ENCODE measurements at places on chromosomes 4 and X. TPM values are rescaled to one million over a fixed set of nuclear protein-coding genes. Genes with fewer than 3 reads are reported as not detected.

- H3K27me3 ChIP-seq: no peaks in the 10 kb centered on the region
- H3K27ac ChIP-seq: no peak overlapping the region
- H3K36me3 ChIP-seq: no peaks in the 10 kb centered on the region
- H3K4me3 ChIP-seq: no peak overlapping the region
- DNase-seq: no peak
These were observed 19.5 kb downstream of the ZNF275 start for GRCh38 chrX:153353416-153353815.

DNA sequence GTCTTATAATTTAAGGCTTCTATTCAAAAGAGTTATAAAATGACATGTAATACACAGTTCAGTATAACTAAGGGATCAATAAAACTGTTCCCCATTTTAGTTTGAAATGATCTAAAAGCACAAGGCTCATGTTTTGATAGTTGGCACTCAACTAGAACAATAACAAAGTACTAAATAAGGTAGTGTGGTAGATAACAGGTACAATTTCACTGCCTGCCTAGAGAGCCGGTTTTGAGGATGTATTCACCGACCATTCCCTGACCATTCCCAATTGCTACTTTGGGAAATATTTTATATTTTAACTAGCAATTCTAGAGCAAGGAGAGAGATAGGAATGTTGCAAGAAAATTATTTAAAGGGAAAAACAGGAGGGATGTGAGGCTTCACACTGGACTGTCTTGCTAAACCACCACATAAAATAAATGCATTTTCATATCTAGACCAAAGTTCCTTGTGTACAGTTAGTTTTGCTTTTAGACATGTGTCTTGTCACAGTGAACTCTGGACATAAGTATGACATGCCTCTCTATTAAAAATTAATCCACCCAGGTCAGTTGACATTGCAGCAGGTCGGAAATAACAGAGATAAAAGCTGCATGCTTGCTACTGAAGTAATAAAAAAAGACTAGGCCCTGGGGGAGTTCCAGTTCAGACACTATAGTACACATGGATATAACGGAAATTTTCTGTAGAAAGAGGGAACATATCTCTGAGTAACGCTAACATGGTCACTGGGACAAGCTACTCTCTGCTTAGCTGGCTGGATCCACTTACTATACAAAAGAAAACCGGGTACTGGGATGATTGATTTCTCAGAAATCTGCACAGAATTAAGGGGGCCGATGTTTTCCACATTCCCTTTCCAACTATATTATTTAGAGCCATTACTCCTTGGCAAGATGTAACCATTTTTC, 56.3 kb upstream of the NAP1L5 start:
- DNase-seq: no peak
- H3K27ac ChIP-seq: no peak overlapping the region
- H3K4me3 ChIP-seq: no peak overlapping the region

Gene SERPINA7
- not detected for total RNA-seq

DNA sequence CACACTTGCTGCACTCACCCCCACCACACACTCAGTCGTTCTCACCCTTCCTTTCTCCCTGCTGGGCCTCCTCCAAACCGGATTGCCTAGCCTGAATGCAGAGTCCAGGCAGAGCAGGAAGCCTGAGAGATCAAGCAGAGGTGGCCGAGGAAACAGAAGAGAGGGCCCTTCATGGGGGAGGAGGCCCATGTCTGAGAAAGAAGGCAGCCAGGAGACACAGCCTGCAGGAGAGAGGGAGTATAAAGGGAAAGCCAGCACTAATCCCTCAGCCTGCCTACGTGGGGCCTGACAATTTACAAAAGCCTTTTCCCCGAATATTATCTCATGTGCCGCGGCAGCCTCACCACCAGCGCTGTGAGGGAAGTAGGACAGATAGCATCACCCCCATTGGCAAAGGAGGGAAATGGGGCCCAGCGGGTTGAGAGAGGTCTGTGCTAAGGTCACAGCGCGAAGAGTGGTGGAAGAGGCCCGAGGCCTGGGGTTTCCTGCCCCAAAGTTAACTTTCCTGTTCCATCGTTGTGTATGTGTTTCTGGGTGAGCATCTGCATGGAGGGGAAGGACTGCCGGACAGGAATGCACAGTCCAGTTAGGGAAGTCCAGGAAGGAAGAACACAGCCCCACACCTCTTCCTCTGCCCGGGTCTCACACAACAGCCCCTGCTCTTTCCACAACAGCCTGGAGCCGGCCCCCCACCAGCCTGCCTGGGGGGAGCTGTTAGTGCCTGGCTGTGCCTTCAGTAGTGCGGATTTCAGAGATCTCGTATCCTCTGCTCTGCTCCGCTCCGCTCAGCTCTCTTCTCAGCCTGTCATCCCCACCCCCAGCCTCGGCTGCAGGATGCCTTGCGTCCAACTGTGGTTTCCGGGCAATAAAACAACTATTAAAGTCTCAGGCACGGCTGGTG, 50.9 kb upstream of the BCOR start:
- peaks cover 42% of the 10 kb centered on the region for H3K4me1 ChIP-seq
- H3K36me3 ChIP-seq: no peaks in the 10 kb centered on the region
- H3K27me3 ChIP-seq: peaks cover 9% of the 10 kb centered on the region
- no peak for DNase-seq
- H3K27ac ChIP-seq: no peak overlapping the region

DNA sequence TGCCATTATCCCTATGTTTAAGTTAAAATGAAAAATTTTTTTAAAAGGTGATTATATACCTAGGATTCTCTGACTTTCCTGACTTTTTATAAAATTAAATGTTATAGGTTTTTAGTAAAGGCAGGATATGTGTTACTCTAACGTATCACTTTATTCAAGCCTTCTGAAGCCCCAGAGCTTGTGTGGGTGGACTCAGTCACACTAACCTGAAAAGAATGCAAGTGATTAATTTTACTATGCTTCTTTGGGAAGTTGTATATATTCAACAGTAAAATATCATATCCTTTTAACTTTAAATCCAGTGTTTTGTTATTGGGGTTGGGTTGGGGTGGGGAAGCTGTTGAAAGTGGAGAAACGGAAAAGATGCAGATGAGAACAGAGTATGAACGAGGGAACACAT, 22.8 kb downstream of the PDLIM3 start:
- H3K4me3 ChIP-seq: no peak overlapping the region
- H3K4me1 ChIP-seq: peaks cover 5% of the 10 kb centered on the region
- no peaks in the 10 kb centered on the region for H3K36me3 ChIP-seq
- no peak overlapping the region for H3K27ac ChIP-seq

GRCh38 chr4:16120720-16121119, 36.9 kb upstream of the PROM1 start:
- peak; percentile 83 for DNase-seq
- no peaks in the 10 kb centered on the region for H3K4me1 ChIP-seq

GRCh38 chr4:167222099-167222498, 12.2 kb downstream of the SPOCK3 start:
- H3K36me3 ChIP-seq: no peaks in the 10 kb centered on the region
- no peak for DNase-seq
- no peaks in the 10 kb centered on the region for H3K27me3 ChIP-seq
- H3K27ac ChIP-seq: no peak overlapping the region

DNA sequence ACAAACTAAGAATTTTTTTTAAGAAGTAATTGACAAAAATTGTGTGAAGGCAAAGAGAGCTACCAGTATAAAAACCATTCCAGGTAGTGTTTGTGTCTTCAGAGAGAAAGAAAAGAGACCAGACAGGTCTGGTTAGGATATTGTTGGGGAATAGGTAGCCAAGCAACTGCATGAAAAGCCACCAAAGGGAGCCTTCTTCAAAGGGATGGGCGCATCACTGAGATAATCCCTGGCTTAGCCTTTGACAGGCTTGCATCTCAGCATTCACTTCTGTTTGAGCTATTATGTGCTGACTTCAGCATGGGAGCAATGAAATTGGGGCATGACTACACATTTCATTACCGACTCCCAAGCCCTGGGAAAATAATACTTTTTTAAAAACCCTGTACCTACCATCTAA, 496.6 kb downstream of the IL1RAPL1 start:
- H3K36me3 ChIP-seq: no peaks in the 10 kb centered on the region
- no peaks in the 10 kb centered on the region for H3K27me3 ChIP-seq
- H3K4me3 ChIP-seq: no peak overlapping the region
- DNase-seq: no peak
- no peak overlapping the region for H3K27ac ChIP-seq

DNA sequence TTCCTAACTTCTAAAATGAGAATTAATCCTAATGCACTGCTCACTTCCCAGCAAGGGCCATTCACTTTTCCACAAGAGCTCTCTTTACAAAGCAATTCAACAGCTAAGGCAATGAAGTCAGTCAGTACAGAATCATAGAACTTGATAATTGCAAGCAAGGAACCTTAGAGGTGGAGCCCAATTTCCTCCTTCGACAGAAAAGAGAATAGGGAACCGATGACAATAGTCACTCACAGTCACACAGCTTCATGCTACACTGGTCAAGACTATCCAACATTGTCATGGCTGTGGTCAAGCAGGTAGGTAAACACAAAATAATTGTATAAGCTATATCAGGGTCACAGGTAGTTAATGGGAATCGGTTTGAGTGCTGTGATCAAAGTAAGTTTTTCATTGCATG, 90.0 kb downstream of the ELOVL6 start:
- H3K27me3 ChIP-seq: no peaks in the 10 kb centered on the region
- peaks cover 12% of the 10 kb centered on the region for H3K4me1 ChIP-seq
- no peaks in the 10 kb centered on the region for H3K36me3 ChIP-seq
- H3K4me3 ChIP-seq: no peak overlapping the region

DNA sequence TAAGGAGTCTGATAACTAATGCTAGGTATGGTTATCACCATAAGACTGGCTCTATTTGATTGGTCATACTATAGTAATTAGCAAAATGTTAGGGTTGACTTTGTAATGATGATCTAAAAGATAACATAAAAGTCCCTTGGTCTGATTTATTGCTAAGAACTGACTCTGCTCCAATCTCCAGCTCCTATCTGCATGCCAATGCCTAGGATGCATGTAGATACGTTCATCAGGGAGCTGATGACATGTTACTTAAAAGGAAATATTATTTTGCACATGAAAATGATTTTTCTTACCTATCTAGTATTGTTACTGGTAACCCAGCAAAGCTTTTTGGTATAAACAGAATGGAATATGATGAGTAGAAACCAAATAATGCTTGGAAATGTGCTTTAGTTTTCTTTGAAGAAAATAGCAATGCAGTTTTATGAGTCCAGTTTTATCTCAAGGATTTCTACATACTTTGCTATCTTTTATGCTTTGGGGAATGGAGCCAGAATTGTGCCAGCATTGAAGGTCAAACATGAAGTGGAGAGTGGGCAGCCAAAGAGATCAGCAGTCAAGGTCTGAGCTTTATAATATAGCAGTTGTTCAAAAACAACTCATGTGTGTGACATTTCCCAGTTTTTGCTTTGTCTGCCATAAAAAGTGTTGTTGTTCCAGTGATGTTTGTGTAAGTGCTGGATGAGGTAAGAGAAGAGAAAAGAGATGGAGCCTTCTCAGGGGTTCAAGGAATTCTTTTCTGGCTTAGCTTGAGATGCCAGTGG, 121.0 kb downstream of the ARHGAP24 start:
- no peak for DNase-seq
- no peaks in the 10 kb centered on the region for H3K36me3 ChIP-seq
- no peak overlapping the region for H3K27ac ChIP-seq
- H3K27me3 ChIP-seq: no peaks in the 10 kb centered on the region
- H3K4me1 ChIP-seq: no peaks in the 10 kb centered on the region

Gene CXCL6
- total RNA-seq: 13.8 TPM

Gene GSTCD
- 9.1 TPM for total RNA-seq

Gene SPP1
- 11.8 TPM for total RNA-seq

GRCh38 chrX:68660746-68661145, 13.3 kb downstream of the STARD8 start:
- no peak for DNase-seq
- no peaks in the 10 kb centered on the region for H3K27me3 ChIP-seq
- no peaks in the 10 kb centered on the region for H3K4me1 ChIP-seq
- H3K4me3 ChIP-seq: no peak overlapping the region
- no peak overlapping the region for H3K27ac ChIP-seq

DNA sequence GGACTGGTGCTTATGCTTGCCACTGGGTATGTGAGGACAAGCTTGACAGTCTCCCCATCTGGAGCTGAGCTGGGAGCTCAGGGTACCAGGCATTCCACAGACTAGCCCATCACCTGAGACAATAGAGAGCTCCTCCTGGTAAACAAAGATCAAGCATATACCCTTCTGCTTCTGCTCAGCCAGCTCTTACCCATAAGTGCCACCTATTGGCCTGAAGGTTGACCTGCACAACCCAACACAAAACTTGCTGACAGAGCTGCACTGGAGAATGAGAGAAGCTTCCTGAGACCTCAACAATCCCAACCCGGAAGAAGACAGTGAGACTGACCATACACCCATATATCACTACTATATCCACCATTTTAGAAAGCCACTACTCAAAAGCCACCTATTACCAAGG, 1049.2 kb upstream of the INTU start:
- H3K27me3 ChIP-seq: no peaks in the 10 kb centered on the region
- H3K4me1 ChIP-seq: no peaks in the 10 kb centered on the region
- H3K27ac ChIP-seq: no peak overlapping the region
- no peaks in the 10 kb centered on the region for H3K36me3 ChIP-seq
- no peak overlapping the region for H3K4me3 ChIP-seq

DNA sequence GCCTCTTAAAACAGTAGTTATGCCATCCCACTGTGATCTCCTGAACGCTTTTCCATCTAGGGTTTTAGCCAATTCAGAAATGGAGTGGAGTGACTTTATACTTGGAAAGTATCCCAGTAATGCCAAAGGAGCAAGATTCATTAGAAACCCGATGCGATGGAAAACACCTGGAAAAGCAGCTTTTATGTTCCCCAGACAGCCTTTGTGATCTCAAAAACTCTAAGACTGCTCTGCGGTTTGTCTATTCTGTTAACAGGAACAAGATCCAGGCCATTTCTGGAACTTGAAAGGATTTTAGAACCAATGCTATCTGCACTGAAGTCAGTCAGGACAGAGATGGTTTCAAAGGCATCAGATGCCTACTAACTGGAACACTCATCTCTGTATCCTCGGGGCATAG, 145.1 kb downstream of the APBB2 start:
- H3K36me3 ChIP-seq: no peaks in the 10 kb centered on the region
- no peak for DNase-seq
- no peak overlapping the region for H3K27ac ChIP-seq
- H3K4me1 ChIP-seq: peaks cover 31% of the 10 kb centered on the region
- H3K27me3 ChIP-seq: no peaks in the 10 kb centered on the region

All from vagina (tissue), 2 donors.